GM10248 (cell line): ENCODE measurements at places on chromosomes 7 and 10.
A peak's percentile ranks its signal among the peaks of the same experiment; 100 is the strongest.

- no peak for DNase-seq
Observed at GRCh38 chr7:157893535-157894044, 556.8 kb downstream of the DNAJB6 start.

GRCh38 chr10:129096065-129096984 is 370.7 kb upstream of the MGMT start:
- no peak for DNase-seq

DNA sequence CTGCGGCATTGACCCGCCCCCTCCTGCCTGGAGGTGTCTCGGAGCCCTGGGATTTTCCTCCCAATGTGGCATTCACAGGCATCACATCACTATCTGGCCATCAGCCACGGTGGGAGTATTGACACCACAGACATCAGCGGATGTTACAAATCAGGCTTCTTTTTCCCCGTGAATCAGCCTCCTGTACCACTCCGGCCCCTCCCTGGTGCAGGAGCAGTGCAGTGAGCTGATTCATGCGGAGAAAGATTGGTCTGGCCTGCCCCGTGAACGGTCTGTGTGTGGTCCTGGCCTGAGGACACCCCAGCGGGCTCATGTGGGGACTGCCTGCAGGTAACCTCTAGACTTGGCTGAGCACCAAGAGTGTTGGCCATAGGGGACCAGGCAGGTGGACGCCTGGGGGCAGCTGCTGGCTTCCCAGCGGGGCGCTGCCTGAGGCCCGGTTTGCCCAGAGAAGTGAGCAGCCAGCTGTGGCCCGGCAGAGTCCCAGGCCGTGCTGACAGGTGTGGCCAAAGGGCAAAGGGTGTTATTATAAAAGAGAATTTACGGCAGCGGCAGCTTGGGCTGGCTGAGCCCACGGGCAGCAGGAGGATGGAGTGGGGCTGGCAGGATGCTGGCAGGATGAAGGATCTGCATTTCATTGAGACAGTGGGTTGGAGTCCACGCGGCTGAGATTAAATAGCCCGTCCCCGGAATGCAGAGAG is 32.1 kb upstream of the GNA12 start:
- no peak for DNase-seq

GRCh38 chr10:131017566-131018285 is 293.8 kb downstream of the TCERG1L start:
- DNase-seq: no peak

- DNase-seq: no peak
Observed at GRCh38 chr10:133087045-133087678, 562 bp upstream of the ADGRA1 start.

DNA sequence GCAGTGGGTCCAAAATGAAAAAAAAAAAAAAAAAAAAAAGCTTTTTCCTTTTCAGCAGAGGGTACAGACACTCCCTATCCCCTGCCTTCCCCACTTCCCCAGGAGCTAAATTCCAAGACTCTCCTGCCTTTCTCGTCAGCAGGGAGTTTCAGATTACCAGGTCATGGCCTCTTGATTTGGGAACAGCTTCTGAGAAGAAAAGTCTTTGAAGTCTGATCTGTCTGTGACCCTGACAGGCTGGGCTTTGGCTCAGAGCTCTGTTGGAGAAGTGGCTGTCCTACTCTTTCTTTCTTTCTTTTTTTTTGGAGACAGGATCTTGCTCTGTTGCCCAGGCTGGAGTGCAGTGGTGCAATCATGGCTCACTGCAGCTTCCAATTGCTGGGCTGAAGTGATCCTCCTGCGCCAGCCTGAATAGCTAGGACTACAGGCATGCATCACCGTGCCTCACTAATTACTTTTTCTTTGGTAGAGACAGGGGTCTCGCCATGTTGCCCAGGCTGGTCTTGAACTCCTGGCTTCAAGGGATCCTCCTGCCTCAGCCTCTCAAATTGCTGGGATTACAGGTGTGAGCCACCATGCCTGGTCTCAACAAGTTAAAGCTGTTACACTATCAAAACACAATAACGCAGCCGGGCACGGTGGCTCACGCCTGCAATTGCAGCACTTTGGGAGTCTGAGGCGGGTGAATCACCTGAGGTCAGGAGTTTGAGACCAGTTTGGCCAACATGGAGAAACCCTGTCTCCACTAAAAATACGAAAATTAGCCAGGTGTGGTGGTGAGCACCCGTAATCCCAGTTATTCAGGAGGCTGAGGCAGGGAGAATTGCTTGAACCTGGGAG is 59.9 kb downstream of the COL26A1 start:
- no peak for DNase-seq

DNA sequence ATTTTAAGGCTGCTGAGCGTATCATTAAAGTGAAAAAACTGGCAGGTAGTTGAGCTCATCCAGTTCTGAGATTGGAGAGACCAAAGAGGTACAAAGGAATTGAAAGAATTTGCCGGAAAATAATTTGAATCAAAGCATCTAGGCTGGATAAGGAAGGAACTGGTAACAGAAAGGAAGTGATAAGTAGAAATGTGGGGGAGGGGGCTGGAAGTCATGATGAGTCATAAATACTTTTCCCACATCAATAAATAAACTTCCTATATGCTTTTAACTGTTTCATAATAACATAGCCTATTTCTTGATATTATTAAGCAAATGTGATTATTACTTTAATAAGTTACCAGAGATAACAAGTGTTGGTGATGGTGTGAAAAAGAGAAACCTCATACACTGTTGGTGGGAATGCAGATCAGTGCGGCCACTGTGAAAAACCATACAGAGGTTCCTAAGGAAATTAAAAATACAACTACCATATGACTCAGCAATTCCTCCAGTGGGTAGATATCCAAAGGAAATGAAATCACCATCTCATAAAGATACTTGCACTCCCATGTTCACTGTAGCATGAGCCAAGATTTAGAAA is 27.0 kb downstream of the ZNF438 start:
- no peak for DNase-seq

- no peak for DNase-seq
Observed at GRCh38 chr7:6159097-6159483, 113.3 kb downstream of the CYTH3 start.

DNA sequence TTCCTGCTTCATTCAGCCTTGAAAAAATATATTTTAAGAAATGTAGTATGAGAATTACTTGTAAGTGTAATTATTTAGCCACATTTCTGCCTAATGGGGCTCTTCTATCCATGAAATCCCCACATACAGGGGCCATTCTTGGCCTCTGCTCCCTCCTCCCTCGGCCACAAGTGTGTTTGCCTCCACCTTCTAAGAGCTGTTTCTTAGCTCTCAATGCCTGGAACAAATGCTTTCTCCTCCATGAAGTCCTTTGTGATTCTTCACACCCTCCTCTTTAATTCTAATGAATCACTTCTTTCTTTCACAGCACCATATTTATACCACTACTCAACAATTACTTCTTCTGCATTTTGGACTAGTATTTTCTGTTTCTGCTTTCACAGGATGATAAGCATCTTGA is 88.8 kb upstream of the BET1 start:
- DNase-seq: no peak

GRCh38 chr10:1048349-1048731 is 579 bp downstream of the IDI1 start:
- DNase-seq: no peak

DNA sequence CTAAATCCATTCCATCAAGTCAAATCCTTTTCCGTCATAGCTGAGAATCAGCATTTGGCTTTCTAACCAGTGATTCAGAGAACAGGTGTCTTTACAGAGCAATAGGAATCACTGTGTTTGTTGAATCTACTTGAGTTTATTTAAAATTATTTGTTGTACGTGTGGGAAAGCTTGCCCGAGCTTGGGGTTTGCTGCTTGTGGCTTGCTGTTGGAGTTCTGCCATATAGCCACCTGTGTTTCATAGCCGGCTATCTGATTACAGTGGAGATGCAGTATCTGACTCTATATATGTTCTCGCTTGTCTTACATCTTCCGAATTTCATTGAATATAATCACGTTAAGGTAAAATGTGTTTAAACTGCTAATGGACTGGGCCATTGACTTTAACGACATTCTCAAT is 274.3 kb upstream of the MKI67 start:
- DNase-seq: no peak

DNA sequence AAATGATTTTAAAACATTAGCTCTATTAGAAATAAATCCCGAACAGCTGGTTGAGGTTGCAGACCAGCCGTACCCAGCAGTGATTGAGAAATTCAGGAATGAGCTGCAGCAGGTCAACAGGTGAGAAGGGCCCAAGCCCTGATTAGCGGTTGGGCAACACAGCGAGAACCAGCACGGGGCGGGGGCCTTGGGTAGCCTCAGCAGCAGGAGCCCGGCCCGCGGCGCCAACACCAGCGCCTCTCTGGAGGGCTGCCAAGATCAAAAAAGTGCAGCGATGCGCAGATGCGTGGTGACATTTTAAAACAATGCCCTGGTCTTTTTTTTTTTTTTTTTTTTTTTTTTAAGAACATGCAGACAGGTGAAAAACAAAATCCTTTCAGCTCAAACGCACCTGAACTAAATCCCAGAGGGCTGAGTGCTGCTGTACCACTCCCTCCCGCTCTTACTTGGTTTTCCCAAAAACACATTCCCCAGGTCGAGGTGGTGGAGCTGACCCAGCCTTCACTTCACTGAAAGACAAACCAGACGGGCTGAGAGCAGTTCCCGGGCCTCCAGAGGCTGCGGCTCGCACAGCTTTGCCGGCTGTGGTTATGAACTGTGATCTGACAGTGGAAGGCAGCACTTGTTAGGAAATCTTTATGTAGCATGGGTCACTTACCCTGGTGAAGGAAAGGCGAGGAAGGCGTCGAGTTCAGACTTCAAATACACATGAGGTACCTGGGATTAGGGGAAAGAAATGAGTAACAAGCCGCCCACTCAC is 579.4 kb downstream of the SDK1 start:
- DNase-seq: no peak

DNA sequence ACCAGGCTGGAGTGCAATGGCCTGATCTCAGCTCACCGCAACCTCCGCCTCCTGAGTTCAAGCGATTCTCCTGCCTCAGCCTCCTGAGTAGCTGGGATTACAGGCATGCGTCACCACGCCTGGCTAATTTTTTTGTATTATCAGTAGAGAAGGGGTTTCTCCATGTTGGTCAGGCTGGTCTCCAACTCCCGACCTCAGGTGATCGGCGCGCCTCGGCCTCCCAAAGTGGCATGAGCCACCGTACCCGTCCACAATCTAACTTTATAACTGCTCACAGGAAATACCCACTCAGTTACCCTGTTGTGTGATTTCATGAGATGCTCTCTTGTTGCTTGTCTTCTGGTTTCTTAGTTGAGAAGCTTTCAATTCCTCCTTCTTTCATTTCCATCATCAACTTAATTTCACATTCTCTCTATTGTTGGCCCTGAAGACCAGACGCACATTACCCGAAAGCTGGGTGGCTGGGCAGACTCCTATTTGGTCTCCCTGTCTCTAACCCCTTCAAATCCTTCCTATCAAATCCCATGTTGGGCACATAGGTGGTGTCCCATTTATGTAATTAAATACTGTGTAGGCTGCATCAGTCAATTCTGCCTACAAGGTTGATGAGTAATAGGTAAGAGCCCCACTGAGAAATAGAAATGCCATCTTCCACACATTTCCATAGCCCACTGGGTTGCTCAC is 1.1 kb upstream of the GSTO2 start:
- DNase-seq: no peak

DNA sequence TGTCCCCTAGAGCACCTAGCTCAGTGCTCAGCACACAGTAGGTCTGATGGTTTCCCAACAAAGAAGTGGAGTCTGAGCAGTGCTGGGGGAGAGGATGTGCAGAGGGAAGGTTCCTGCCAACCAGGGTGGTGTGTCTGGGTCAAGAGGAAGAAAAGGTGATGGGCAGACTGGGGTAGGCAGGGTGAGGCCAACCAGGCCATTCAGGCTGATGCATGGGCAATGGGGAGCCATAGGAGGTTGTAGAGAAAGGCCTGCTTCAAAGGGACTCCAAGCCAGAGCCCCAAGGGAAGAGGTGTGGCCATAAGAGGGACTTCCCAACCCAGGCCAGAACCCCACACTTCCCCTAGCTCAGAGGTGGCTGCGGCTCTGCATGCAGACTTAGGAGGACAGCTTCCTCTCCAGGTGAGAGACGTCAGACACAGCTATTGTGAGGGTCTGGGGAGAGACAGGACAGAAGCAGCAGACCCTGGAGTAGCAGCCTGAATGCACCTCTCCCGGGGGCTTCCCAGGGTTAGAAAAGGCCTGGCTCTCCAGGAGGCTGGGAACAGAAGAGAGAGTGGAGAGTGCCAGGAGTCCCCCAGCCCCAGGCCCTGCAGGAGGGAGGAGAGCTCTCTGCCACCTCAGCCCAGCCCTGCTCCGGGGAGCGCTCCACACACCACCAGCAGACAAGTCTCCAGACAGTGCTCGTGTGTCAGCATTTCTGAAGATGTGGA is 87.4 kb upstream of the ZMIZ1 start:
- peak; percentile 67 for DNase-seq

GRCh38 chr7:39608278-39608677 is 15.1 kb upstream of the RALA start:
- no peak for DNase-seq

- no peak for DNase-seq
Observed at GRCh38 chr7:159010411-159010810, 134.3 kb downstream of the VIPR2 start.

GRCh38 chr7:47357863-47358262 is 224.0 kb downstream of the TNS3 start:
- DNase-seq: no peak

- no peak for DNase-seq
Observed at GRCh38 chr7:143408252-143408685, 387 bp downstream of the EPHA1 start.

- DNase-seq: no peak
Observed at GRCh38 chr10:118256825-118257570, 85.1 kb downstream of the FAM204A start.

DNA sequence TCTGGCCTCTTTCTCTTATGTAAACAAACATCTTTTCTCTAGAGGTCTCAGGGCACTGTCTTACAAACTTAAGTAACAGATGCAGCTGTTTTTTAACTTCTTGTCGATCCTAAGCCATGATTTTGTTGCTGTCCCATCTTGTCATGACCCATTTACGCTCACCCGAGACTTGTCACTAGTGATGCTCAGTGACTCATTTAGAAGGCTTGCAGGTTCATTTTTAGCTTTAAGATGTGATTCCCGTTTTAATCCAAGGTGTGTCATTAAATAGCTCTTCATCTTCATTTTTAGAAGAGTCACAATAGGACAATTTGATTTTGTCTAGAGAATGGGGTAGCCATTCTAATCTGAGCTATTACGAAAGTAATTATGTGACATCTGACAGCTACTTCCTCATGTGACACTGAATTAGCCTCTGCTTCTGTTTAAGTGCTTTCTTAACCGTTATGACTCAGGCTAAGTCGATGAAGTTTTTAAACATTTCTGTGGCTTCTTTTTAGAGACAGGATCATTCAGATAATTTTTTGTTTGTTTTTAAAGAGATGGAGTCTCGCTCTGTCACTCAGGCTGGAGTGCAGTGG is 42.7 kb downstream of the SPDYE5 start:
- DNase-seq: peak; percentile 77

GRCh38 chr7:78437118-78437517 is 638.5 kb downstream of the PHTF2 start:
- no peak for DNase-seq

GRCh38 chr7:104934665-104935064 is 79.3 kb upstream of the KMT2E start:
- DNase-seq: no peak
